ENCODE measurements at places on chromosomes 4 and X.
A peak's percentile ranks its signal among the peaks of the same experiment; 100 is the strongest.

GRCh38 chr4:68732653-68733466, 62.4 kb upstream of the UGT2B15 start:
- peak; percentile 47 for DNase-seq

DNA sequence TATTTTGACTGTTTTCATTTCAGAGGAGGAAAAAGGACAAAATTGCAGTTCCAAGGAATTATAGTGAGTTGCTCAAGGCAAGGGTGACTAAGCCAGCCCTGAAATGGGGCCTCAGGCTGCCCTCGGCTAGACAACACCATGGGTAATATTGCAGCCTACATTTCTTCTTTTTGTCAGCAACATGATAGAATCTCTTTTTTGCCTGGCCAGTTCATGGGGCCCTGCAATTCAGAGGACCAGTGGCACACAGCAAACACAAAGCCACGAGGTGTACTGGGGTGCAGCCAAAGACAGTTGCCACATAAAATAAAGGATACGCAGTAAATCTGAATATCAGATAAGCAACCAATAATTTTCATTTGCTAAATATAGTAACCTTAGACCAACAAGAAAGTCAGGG, 41.8 kb downstream of the RBM47 start:
- no peak for DNase-seq

DNA sequence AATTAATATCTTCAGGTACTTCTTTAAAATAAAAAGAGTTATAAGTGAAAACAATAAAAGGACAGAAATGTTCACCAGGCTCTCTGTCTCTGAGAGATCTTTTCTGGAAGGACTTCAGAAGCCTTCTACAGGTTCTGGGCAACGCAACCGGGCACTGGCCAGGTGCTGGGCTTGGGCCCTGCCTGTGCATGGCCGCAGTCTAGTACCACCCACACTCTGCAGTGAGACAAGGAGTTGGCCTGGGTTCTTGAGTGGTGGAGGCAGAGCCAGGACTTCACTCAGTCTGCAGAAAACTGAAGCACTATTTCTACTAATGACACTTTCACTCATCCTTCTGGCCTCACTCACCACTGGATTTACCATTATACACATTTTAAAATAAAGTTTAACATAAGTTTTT, 21.8 kb downstream of the TAPT1 start:
- DNase-seq = no peak

- no peak for DNase-seq
Measured at GRCh38 chr4:112910109-112910736, 139.2 kb upstream of the ANK2 start.

GRCh38 chr4:141576585-141577110, 59.7 kb upstream of the IL15 start:
- DNase-seq = no peak

DNA sequence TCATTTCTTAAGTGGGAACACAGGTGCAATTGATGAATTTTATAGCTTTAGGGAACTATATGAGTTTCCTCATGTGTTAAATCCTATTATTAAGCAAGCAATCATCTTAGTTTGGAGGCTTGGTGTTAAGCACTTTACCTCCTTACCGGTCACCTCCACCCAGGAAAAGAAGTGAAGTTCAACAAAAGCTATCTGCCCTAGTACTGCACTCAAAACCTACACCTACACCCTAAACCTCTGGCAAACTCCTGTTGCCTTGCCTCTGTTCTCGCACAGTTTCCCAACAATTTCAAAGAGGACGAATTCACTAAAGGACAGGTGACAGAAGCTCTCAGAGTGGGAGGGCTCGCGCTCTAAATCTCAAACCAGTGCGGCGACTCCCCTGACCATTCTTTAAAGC, 85.7 kb upstream of the TENT5D start:
- DNase-seq = no peak

- DNase-seq = no peak
Measured at GRCh38 chrX:153411255-153411987, at the start of gene ZFP92. Gene ZFP92 (plus strand): TSS chrX:153411472. CDS start chrX:153418323, 6,851 bp downstream.

DNA sequence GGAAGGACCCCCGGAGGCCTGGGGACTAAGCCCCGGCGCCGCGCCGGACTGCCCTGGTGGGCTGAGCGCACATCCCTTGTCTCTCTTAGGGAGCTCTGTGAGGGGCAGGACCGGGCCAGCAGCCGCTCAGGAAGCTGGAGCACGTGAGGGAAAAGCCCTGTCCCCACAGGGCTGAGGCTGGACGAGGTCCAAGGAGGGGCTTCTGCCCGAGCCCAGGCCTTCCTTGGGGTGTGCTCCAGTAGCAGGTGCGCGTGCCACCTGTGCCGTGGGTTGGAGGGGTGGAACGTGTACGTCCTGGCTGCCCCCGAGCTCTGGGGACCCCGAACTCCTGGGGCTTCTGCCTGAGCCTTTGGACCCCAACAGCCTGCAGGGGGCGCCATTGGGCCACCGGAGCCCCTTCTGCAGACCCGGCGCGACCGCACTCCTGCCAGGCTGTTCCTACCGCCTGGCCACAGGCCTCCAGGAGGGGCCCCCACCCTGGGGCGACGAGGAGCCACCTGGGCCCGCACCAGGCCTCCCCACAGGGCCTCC, 27.2 kb downstream of the TACC3 start:
- no peak for DNase-seq

GRCh38 chr4:138958519-138958918, 57.1 kb upstream of the NOCT start:
- DNase-seq = peak; percentile 33

- no peak for DNase-seq
Measured at GRCh38 chrX:153478746-153479145, 8.4 kb upstream of the HAUS7 start.

- no peak for DNase-seq
Measured at GRCh38 chrX:72255445-72255844, 16.6 kb upstream of the ERCC6L start.

- DNase-seq = no peak
Measured at GRCh38 chrX:111284631-111285293, 14.5 kb upstream of the CAPN6 start.

DNA sequence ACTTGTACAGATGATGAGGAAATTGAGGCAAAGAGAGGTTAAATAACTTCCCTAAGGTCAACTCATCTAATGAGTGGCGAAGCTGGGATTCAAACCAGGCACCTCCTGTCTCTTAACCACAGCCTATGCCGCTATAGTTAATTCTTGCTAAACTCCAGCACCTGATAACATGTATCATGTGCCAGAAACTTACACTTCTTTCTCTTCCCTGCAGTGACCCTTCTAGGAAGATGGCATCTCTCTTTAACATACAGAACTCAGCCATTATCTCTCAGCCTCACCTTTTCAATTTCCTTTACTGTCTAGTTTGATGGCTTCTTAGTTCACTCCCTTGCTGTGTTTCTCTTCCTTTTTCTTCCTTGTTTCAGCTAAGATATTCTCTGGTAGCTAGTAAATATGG, 2.5 kb downstream of the VBP1 start:
- peak; percentile 37 for DNase-seq

DNA sequence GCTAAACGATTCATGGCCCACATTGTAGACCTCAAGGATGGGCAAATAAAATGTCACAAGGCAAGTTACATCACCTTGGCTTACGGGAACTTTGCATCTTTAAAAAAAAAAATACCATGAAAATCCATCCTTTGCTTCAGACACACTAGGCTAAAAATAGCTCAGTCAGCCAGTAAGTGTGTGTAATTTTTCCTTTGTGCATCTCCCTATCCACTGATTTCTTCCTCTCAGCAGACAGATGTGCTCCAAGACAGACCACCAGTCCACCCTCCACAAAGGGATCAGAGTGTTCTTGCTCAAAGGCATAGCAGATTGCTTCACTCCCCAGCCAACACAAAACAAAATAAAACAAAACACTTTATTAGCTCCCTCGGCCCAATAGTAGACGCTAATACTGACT, 14.6 kb downstream of the LDB2 start:
- no peak for DNase-seq

DNA sequence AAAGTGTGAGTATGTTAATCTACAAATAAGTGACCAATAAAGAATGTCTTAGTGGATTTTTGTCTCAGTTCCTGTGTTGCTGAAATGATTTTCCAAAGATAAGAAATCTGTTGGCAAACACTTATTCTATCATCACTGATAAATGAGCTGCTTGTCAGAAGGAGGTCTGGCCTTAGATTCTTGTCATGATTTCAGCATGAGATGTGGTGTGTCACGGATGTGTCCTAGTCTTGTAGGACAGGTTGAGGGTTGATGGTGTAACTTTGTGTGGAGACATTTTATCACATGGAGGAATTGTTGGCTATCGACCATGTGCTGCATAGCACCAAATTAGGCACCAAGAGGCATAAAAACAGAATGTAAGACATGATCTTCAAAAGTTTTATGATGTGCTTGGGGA, 31.8 kb upstream of the LIMCH1 start:
- no peak for DNase-seq

DNA sequence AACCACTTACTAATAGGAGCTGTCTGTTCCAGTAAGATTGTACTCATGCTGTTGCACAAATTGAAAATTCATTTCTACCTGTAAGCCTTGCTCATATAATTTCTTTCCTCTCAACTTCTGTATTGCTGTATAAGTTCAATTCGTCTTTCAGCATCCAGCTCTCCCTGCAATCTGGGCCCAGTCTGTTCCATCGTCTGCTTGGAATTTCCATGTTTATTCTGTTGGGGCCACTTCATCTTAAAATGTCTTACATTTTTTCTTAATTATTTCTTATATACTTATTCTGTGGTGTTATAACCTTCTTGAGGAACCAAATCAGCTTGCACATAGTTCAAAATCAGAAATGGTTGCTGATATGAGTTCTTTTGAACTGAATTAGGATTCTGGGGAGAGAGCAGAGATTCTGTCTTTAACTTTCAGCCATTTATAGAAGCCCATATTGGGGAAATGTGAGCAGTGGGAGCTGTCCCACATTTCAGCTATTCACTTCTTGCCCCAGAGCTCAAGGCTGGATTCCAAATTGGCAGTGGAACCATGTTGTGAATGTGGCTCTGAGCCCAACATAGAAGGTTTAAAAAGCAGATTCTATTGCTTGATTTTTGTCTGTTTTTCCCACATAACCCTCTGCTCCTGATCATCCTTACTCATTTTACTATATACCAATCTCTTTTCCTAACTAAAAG, 291.9 kb downstream of the BMPR1B start:
- DNase-seq = no peak

- DNase-seq = no peak
Measured at GRCh38 chr4:104519588-104519987, 24.9 kb upstream of the CXXC4 start.

GRCh38 chr4:171719691-171720090, 93.5 kb upstream of the GALNTL6 start:
- no peak for DNase-seq

DNA sequence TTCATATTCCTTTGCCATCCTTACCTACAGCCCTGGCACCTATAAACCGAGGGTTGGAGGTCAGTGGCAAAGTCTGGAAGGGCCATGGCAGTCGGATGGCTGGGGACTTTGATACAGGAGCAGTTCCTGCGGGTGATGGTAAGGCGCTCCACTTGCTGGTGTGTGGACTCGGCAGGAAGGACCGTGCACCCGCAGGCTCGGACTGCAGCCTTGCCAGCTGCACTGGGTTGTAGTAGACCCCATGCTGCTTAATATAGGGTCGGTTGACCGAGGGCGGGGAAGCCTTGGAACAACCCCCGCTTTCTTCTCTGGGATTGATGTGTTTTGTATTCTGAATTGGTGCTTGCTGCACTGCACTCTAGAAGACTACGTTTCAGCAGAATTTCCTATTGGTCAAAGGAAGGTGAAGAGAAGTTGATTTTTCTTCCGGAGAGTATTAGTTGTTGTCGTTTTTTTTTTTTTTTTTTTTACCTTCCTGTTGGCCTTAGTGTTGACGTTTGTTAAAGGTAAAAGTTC, 638 bp downstream of the BLTP1 start:
- peak; percentile 9 for DNase-seq

- DNase-seq = no peak
Measured at GRCh38 chrX:47215291-47215900, 3.1 kb upstream of the CDK16 start.

GRCh38 chr4:24330573-24330972, 253.8 kb downstream of the DHX15 start:
- no peak for DNase-seq

GRCh38 chrX:344371-344901, 25.8 kb upstream of the GTPBP6 start:
- no peak for DNase-seq

GRCh38 chr4:1632109-1633104, 51.7 kb downstream of the FAM53A start:
- peak; percentile 68 for DNase-seq

GRCh38 chrX:109393859-109394258, 88.0 kb downstream of the GUCY2F start:
- no peak for DNase-seq

DNA sequence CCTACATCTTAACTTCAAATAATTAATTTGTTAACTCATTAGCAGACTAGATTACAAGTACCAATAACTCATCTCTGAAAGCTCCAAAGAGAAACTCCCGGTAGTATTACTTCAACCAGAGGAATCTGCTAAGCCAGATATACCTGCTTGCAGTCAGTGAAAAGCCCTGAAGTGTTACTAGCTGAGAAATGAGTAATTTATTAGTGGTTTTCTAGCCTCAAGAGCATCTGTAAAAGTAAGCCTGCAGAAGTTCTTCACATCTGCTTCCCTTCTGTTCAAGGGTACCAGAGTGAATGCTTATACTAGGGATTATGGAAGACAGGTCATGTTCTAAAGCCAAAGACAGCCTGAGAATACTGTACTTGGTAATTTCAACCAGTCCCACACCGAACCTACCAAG, 34.7 kb downstream of the IRS4 start:
- DNase-seq = no peak

- DNase-seq = no peak
Measured at GRCh38 chr4:183287677-183288076, 32.4 kb downstream of the CLDN22 start.

GRCh38 chr4:139904406-139904805, 238.8 kb downstream of the MGST2 start:
- DNase-seq = no peak

GRCh38 chrX:29044423-29045184, 457.4 kb downstream of the IL1RAPL1 start:
- DNase-seq = no peak

- DNase-seq = no peak
Measured at GRCh38 chr4:145920205-145920604, 18.4 kb downstream of the ZNF827 start.

- no peak for DNase-seq
Measured at GRCh38 chrX:150032742-150033141, 94.5 kb upstream of the EOLA2 start.

DNA sequence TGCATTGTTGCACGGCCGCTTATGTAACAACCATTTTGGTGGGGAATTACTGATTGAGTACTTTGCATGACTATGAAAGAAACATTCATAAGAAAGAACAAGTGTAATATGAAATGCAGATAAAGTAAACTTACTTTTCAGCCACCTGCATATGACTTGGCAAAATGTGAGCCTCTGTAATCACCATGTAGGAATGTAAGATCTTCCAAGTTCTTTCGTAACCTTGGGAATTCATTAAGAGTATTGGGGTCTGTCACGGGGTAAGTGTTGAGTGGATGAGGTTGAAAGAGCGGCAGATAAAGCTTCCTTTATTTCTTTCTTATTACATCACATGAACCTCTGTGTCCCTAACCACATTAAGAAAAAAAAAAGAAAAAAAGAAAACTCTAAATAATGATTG, 348.5 kb upstream of the NR3C2 start:
- DNase-seq = no peak

- DNase-seq = no peak
Measured at GRCh38 chr4:104446431-104447278, 48.0 kb downstream of the CXXC4 start.

- no peak for DNase-seq
Measured at GRCh38 chr4:27638163-27638915, 777.7 kb downstream of the STIM2 start.

GRCh38 chr4:78645853-78646757, 94.5 kb downstream of the ANXA3 start:
- no peak for DNase-seq

GRCh38 chr4:92091335-92091734, 212.4 kb upstream of the GRID2 start:
- no peak for DNase-seq

Data from CMK (cell line).